ENCODE measurements at places on chromosomes 6 and 20. TPM values are rescaled to one million over a fixed set of nuclear protein-coding genes. Genes with fewer than 3 reads are reported as not detected.

DNA sequence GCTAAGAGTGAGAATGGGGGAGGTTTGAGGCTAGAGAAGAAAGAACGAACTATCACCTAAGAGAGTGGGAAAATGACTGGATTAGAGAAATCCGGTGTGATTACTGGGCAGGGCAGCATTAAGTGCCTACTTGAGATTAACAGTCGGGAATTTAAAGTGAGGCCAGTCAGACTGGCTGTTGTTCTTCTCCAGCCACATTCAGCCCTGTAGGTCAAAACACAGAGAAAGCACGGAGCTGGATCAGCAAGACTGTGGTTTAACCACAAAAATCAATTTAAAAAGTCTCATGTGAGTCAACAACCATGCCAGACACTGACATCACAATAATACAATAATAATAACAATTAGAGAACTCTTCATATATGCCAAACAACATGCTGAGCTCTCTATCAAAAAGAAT is 301.9 kb upstream of the SGK1 start:
- no peak for DNase-seq
- no peaks in the 10 kb centered on the region for H3K27me3 ChIP-seq
- no peak overlapping the region for H3K27ac ChIP-seq
- no peak overlapping the region for H3K4me3 ChIP-seq
- H3K36me3 ChIP-seq = no peaks in the 10 kb centered on the region

GRCh38 chr6:142929751-142930358 is 15.1 kb downstream of the HIVEP2 start:
- H3K4me3 ChIP-seq = no peak overlapping the region
- H3K27me3 ChIP-seq = no peaks in the 10 kb centered on the region
- H3K4me1 ChIP-seq = peaks cover 51% of the 10 kb centered on the region

DNA sequence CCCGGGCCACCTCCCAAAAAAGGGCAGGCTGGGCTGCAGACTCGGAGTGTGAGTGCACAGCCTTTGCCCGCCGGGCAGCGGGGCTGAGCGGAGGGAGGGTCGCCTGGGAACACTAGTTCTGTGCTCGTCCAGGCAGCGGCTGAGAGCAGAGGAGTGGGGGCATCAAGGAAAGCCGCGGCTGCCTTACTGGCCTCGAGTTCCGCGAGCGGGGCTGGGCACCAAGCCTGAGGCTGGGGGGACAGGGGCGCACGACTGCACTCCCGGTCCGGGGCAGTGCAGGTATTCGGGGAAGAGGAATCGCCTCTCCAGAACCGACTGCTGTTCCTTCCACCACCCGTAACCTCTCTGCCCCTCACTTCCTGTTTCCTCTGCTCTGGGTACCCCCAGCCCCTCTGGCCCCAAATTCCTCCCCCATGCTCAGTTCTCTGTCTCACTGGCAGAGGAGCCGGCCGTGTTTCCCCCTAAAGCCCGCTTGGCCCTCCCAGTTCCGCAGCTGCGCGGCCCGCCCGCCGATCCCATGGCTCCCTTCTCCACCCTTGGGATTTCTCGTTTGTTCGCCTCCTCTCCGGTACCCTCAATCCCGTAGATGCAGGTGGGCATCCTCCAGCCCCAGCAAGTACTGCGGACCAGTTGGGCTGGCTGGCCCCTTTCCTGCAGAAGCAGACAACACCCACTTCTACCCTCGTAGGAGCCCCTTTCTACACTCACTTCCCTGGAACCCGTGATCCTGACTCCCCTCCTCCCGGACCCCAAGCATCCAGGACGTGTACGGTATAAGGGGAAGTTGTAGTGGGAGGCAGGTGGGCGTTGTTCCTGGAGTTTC is 5.1 kb downstream of the RING1 start:
- peaks cover 4% of the 10 kb centered on the region for H3K4me1 ChIP-seq
- H3K36me3 ChIP-seq = no peaks in the 10 kb centered on the region
- peak overlapping the region; percentile 36 for H3K4me3 ChIP-seq

Gene LRFN2
- 1.5 TPM for total RNA-seq

GRCh38 chr6:43009124-43009523 is 4.6 kb downstream of the MEA1 start:
- no peak overlapping the region for H3K4me3 ChIP-seq
- no peak overlapping the region for H3K27ac ChIP-seq
- H3K27me3 ChIP-seq = no peaks in the 10 kb centered on the region
- H3K4me1 ChIP-seq = peaks cover 7% of the 10 kb centered on the region
- H3K36me3 ChIP-seq = peaks cover 64% of the 10 kb centered on the region

GRCh38 chr6:24848461-24848860 is 49.7 kb upstream of the ARMH2 start:
- DNase-seq = no peak
- H3K36me3 ChIP-seq = peaks cover 11% of the 10 kb centered on the region
- H3K4me1 ChIP-seq = peaks cover 26% of the 10 kb centered on the region
- no peak overlapping the region for H3K27ac ChIP-seq

Gene TTLL9
- not detected for total RNA-seq

DNA sequence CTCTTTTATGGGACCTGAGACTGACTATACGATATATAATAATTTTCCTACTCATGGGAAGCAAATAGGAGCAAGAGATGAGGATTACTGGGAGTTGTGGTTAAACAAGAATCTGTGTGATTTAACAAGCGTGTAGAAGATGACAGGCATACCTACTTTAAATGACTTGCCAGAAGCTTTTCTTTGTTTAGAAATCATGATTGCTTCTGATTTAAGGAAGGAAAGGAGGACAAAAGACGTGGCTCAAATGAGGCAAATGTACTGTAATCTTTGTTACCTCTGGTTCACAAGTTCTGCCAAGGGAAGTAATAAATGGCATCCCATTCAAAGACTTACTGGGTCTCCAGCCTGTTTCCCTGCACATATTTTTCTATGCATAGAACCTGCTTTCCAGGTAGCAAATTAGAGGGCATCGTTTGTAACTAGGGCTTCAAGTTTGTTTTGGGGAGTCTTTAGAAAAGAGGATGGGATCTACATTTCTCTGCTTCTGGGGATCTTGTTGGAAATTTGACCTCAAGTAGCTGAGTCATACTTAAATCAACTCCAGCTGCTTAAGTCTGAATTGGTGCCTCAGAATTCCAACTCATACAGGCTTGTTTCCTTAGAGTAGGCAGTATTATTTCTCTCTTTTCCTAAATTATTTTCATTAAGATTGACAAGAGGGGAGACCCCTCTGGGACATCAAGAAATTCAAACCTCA is 2.9 kb upstream of the TRMT11 start:
- DNase-seq = no peak
- H3K27ac ChIP-seq = no peak overlapping the region
- H3K27me3 ChIP-seq = no peaks in the 10 kb centered on the region
- peaks cover 10% of the 10 kb centered on the region for H3K36me3 ChIP-seq

Gene RIPOR2
- total RNA-seq = 443 TPM

- H3K36me3 ChIP-seq = no peaks in the 10 kb centered on the region
- DNase-seq = no peak
- no peak overlapping the region for H3K27ac ChIP-seq
- H3K27me3 ChIP-seq = no peaks in the 10 kb centered on the region
Measured at GRCh38 chr6:19041906-19042305, 654.8 kb downstream of the RNF144B start.

GRCh38 chr6:5537132-5537531 is 275.8 kb downstream of the FARS2 start:
- H3K4me3 ChIP-seq = no peak overlapping the region
- peaks cover 1% of the 10 kb centered on the region for H3K4me1 ChIP-seq
- no peak for DNase-seq
- no peaks in the 10 kb centered on the region for H3K27me3 ChIP-seq

GRCh38 chr6:151147118-151147832 is 92.5 kb upstream of the AKAP12 start:
- H3K4me1 ChIP-seq = no peaks in the 10 kb centered on the region
- DNase-seq = no peak
- no peak overlapping the region for H3K4me3 ChIP-seq
- H3K36me3 ChIP-seq = no peaks in the 10 kb centered on the region
- H3K27ac ChIP-seq = no peak overlapping the region

Gene GHRH
- total RNA-seq = not detected

Gene MATN4
- not detected for total RNA-seq

Gene ESR1
- total RNA-seq = 5.9 TPM

DNA sequence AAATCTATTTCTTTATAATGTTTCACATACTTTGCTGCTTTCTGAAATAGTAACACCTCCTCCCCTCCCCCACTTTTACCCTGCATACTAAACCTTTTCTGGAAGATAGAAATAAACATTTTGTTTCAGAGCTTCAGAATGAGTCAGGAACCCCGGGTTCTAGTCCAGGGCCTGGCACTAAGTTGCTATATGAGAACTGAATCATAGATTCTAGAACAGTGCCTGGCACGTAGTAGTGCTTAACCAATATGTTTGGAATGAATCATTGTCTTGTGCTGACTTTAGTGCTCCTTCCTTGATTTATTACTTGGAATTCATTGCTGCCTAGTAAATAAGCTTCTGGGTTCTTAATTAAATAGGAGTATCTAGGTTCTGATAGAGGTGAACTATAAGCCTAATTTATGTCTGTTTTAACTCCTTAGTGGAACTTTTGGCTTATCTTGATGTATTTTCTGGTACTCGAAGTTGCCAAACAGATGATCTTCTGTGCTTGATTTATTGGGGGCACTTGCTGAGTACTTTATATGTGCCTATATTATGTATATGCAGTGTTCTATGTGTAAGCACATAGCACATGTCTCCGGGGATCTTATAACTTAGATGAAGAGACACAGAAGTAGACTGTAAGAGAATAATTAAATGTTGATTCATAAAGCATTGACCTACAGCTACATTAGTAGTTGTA is 18.6 kb downstream of the TAB2 start:
- H3K27me3 ChIP-seq = no peaks in the 10 kb centered on the region
- no peak for DNase-seq
- no peak overlapping the region for H3K4me3 ChIP-seq
- no peaks in the 10 kb centered on the region for H3K36me3 ChIP-seq
- no peak overlapping the region for H3K27ac ChIP-seq

Gene KLC4
- 45.0 TPM for total RNA-seq

DNA sequence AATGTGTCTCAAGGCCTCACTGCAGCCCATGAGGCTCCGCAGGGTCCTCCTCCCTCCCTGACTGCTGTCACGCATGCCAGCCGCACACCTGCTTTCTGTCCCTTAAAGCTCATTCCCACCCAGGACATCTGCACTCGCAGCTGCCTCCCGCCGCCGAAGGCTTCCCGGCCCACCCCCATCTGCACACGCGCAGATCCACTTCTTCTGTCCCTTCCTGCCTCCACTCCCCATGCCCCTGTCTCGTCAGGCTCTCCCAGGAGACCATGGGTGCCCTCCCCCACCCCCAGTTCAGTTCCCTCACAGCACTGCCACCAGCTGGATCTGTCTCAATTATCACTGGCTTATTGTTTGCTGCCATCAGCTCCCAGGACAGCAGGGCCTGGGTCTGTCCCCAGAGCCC is 63.0 kb downstream of the RIPOR3 start:
- H3K4me1 ChIP-seq = no peaks in the 10 kb centered on the region
- H3K36me3 ChIP-seq = no peaks in the 10 kb centered on the region
- no peak overlapping the region for H3K27ac ChIP-seq
- no peak for DNase-seq

Gene TCP11
- total RNA-seq = not detected

DNA sequence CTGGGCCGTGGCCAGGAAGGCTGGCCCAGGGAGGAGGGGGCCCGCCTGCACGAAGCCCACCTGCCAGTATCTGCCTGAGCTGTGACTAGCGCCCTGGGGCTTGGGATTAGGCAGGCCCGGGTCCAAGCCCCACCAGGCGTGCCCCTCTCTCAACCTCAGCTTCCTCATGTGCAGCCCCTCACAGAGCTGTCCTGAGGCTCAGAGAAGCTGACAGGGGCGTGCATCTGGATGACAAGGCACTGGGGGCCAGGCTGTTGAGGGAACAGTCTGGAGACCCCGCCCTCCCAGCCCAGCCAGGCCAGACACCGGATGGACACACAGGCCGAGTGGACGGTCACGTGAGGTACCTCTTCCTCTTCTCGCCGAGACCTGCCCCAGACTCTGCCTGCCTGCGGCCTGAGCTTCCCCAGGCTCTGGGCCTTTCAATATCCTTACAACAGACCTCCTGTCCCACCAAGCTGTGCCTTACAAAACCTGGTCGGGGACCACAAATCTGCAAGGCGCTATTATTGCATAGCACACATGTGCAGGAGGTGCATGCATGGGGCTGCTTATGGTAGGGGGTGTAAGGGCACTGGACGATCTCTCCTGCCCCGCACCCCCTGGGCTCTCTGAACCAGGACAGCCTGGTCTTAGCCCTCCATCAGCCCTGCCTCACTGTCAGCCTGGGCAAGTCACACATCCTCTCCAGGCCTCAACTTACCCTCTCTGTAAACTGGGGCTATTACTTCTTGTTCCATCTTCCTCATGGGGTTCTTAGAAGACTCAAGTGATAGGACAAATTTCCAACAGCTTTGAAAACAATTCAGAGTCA is 20.0 kb downstream of the NOL4L start:
- H3K36me3 ChIP-seq = peaks cover 12% of the 10 kb centered on the region
- peaks cover 89% of the 10 kb centered on the region for H3K4me1 ChIP-seq
- no peak overlapping the region for H3K4me3 ChIP-seq
- H3K27me3 ChIP-seq = no peaks in the 10 kb centered on the region

DNA sequence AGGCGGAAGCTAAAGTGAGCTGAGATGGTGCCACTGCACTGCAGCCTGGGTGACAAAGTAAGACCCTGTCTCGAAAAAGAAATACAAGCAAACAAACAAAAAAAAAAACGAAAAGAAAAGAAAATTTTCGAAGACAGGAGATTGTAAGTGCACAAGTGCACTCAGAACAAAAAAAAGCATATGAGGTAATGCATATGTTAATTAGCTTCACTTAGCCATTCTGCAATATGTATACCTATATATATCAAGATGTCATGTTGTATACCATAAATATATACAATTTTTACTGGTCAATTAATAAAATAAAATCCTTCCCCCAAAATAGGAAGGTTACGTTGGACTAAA is 127.5 kb downstream of the RIN2 start:
- no peaks in the 10 kb centered on the region for H3K36me3 ChIP-seq
- H3K4me1 ChIP-seq = no peaks in the 10 kb centered on the region
- H3K27ac ChIP-seq = no peak overlapping the region
- H3K4me3 ChIP-seq = no peak overlapping the region

Gene GPR6
- not detected for total RNA-seq

Gene ACSS1
- 58.3 TPM for total RNA-seq

DNA sequence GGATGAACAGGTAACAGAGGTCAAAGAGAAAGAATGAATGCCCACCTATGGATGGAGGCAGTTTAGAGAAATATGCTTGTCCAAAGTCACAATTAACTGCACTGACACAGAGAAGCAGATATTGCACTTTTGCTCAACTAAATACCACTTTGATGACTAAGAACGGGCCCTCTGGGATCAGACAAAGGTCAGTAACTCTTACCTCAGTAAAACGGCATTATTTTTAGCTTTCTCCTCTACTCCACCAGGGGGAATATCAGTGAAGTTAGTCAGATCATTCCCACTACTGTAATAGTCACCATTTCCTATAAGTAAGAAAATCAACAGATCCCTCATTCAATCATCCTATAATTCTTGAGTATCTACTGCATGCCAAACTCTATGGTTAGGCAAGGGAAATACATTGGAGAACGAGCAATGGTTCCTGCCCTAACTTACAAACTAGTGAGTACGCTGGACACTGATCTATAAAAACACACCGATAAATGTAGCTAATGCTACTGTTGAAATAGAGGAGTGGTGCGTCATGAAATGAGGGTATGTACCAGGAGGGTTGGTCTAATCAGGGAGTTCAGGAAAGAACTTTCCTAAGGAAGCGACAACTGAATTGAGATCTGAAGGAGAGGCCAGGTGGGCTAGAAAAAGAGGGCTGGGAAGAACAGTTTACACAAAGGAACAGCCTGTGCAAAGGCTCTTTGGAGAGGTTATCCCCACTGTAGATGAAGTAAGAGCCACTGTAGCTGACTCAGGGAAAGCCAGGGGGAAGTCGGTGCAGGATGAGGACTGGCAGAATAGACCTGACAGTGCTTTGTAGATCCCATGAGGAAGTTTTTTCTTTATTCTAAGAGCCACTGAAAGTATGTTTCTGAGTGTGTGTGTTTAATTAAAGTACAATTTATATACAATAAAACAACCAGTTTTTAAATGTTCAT is 9.2 kb downstream of the ECI2 start:
- no peaks in the 10 kb centered on the region for H3K4me1 ChIP-seq
- H3K36me3 ChIP-seq = peaks cover 81% of the 10 kb centered on the region
- H3K27me3 ChIP-seq = no peaks in the 10 kb centered on the region
- H3K4me3 ChIP-seq = no peak overlapping the region

Gene PBX2
- total RNA-seq = 171 TPM
